Activated CD4-positive, CD25-positive, alpha-beta regulatory T cell (primary cell): ENCODE measurements at places on chromosomes 11 and 22.

GRCh38 chr22:21766691-21767462, 31.3 kb upstream of the YPEL1 start:
- no peak for DNase-seq

- DNase-seq, result no peak
Measured at GRCh38 chr22:50058061-50058905, at the start of gene TTLL8. TTLL8 (minus strand) TSS chr22:50058298.

GRCh38 chr11:44563711-44564110, 1.8 kb upstream of the CD82 start:
- DNase-seq, result no peak

- DNase-seq, result no peak
Measured at GRCh38 chr11:45960387-45961095, 38.1 kb downstream of the LARGE2 start.

GRCh38 chr11:17410606-17411379, 22.3 kb upstream of the KCNJ11 start:
- DNase-seq, result no peak

DNA sequence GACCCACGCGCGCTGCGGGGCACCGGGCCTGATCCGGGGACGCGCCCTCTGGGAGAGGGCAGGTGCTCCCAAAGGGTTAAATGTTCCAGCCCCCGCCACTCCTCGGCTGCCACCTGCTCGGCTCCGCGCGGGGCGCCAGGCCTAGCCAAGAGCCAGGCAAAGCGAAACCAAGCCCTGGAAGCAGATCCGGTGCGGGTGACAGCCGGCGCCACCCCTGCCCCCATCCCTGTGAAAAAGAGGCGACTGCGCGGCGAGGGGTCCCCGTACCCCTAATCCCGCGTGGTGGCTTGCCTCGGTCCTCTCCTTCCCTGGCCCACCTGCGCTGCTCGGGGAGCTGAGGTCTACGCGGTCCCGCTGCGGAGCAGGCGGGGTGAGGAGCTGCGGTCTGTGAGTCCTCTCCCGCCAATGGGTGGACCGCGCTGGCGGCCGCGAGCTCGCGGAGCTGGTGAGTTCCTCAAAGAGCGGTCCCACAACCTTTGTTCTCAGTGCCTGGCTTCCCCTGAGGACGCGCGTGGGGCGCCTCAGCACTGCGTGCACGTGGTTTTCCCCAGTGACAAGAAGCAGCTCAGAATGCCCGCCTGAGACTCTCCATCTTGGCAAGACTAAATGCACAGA, at the start of gene ME3:
Gene ME3, minus strand, starts transcription at position 610 of the 615 bp plus-strand sequence.
- peak; percentile 6 for DNase-seq

- peak; percentile 13 for DNase-seq
Measured at GRCh38 chr11:44950625-44951476, at the start of gene TP53I11. TP53I11 (minus strand) TSS chr11:44950883; CDS start chr11:44938335, 12,548 bp downstream.

- DNase-seq, result no peak
Measured at GRCh38 chr11:92340839-92341238, 116.2 kb downstream of the FAT3 start.

DNA sequence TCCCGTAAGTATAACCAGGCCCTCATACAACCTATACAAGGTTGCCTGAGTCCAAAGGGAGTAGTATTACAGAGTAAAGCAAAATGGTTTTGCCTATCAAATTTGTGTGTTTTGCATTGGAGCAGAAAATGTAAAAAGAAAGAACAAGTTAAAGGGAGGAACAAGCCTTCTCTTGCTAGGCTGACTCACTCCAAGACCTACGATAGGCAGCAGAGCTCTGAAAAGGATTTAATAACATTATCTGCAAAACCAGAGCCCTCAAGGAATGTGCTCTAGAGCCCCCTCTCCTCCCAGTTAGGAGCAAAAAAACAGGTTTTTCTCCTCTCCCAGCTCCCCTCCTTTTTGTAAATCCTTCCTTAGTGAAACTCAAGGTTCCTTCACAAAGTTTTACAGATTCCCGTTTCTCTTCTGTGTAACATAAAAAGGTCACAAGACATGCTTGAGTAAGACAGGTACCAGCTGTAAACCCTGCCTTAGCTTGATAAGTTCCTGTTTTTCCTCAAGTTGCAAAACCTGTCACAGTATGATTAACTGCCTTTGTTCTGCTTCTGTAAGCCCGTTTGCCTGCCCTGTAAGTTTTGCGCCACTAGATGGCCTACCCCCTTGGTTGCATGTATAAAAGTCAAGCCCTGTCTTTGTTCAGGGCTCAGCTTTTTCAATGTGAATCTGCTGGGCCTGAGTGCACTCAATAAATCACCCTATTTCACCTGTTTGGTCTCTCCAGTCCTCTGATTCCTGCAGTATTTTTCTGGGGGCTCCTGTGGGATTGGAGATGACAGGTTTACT, 498.2 kb downstream of the KCNA4 start:
- no peak for DNase-seq

GRCh38 chr11:9574622-9575259, 1.3 kb downstream of the WEE1 start:
- DNase-seq, result no peak

DNA sequence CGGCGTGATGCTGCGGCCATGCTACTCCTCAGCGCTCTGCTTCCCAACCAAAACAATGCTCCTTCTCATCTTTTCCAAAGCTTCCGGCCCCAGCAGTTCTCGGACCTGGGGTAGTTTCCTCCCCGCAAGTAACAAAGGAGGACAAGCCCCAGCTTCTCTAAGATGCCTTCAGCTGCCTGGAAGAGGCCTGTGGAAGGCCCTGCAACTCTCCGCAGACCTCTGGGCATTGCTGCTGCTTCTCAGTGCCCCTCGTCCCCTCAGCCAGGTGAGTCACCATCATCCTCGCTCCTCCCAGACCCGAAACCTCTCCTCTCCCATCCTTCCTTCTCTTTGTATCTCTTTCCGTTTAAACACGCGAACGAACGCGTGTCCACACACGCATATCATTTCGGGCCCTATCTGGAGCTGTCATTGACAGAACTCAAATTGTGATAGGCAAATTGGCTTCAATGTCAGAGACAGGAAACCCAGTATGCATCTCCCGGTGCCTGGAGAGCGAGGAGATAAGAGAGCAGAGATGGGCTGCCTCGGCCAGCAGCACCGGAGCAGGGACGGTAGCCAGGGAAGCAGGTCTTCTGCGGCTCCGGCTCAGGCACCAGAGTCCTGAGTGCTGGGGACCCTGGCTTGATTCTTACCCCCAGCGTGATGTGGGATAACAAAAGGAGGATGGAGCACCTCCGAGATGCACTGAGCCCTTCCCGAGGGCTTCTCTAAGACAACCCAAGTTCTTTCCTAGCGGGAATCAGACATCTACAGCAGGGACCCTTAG, 22.0 kb upstream of the JAM3 start:
- DNase-seq, result no peak

- no peak for DNase-seq
Measured at GRCh38 chr22:20756846-20757245, 17.1 kb upstream of the SERPIND1 start.

- DNase-seq, result no peak
Measured at GRCh38 chr11:126281666-126282175, 1.2 kb upstream of the TIRAP start.

GRCh38 chr11:78429660-78430059, 12.0 kb upstream of the GAB2 start:
- no peak for DNase-seq

DNA sequence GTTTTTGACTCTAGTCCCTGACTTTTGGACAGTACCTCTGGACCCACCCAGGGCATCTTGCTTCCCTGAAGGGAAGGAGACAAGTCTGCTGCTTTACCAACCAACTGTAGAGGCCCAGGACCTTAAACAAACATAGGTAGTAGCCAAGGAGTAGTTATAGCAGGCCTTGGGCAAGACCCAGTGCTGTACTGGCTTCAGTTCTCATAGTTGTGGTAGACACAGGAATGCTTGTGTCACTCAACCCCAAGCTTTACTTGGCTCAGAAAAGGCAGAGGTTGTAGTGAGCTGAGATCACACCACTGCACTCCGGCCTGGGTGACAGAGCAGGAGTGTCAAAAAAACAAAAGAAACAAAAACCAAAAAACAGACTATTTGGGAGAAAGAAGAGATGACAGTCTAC, 21.3 kb upstream of the OR52M1 start:
- DNase-seq, result no peak

- no peak for DNase-seq
Measured at GRCh38 chr11:69860796-69861445, 41.7 kb upstream of the FGF3 start.

GRCh38 chr11:118883004-118883367, 706 bp upstream of the CXCR5 start:
- no peak for DNase-seq

DNA sequence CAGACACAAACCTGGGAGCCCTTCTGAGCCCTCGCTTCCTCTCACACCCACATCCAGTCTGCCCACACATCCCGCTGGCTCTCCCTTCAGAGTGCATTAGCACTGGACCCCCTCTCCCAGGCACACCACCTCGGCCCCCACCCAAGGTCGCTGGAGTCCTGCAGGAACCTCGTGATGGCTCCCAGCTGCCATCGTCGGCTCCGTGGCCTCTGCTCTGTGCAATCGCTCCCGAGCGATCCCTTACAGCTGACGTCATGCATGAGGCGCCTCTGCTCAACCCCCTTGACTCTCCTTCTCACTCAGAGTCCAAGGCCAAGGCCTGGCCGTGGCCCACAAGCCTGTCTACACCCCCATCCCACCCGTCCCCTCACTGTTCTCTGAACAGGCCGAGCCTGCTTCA, 183.9 kb downstream of the EFCAB6 start:
- no peak for DNase-seq

- DNase-seq, result no peak
Measured at GRCh38 chr22:20852076-20852475, 6.5 kb downstream of the PI4KA start.

DNA sequence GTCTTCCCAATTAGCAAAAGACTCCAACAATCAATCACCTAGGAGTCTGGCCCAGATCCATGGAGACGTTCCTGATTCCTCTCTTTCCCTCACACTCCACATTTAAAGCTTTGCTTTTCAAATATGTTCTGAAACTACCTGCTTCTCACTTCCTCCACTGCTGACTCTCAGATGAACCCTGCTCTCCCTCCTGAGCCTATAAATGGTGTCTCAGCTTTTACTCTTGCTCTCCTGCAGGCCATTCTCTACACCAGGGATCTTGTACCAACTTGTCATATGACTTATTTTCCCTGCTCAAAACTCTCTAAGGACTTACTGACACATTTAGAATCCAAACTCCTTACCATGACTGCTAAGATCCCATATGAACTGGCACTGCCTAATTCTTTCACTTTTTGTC, 138.4 kb upstream of the DDI1 start:
- no peak for DNase-seq

GRCh38 chr22:24186892-24187670, 5.8 kb downstream of the SUSD2 start:
- no peak for DNase-seq

GRCh38 chr11:61976813-61977475, 9.5 kb upstream of the FTH1 start:
- DNase-seq, result no peak

DNA sequence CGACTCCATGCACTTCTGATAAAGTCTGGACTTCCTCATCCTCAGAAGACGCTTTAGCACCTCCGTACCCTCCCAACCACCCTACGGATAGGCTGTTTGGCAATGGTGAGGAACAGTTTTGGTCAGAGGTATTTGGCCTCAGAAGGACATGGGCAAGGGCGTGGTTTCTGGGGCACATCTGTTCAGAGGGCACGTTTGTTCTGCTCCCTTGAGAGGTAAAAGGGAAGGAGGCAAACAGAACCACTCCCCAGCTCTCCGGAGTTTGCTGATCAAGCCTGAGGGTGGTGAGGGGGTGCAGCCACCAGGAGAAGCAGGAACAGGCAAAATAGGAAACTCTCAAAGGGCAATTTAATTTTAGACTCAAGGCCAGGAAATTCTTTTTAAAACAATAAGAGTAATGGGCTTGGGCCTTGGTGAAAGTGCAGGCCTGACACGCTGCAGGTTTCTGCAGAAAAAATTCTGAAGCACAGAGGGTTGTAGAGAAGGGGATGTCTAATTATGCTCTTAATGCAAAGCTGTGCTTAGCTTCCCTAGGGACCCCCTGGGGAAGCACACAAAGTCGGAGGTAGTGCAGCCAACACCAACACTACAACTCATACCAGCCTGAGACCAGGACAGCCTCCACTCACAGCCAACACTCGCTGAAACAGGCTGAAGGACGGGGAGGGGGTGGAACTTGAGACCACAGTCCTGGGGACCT, 23.3 kb downstream of the ETS1 start:
- DNase-seq, result no peak

DNA sequence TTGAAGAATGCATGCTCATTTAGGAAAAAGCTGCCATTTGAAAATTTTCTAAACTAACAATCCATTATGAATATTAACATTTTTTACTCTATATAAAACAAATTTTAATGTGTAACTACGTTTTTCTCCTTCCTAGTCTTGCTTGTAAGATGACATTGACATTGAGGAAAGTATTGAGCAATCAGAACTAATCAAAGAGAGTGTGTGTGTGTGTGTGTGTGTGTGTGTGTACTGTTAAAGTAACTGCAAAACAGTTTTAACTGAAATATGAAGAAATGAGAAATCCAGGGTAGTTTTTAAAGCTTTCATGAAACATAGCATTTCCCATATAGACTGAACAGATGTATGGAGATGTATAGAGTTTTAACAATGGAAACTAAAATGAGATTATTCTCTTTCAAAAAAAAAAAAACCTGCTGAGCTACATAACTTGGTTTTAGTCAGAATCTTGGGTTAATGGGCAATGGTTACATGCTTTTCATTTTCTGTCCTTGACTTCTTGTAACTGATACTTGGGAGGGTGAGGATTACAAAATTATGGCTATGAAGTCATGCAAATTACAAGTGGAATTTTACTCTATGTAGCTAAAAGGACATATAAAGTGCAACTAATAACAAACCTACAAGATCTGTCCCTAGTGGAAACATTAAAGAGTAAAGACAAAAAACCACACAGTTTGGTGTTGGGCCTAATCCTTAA, 2.0 kb downstream of the PDGFD start:
- no peak for DNase-seq

- no peak for DNase-seq
Measured at GRCh38 chr11:126146454-126147192, 64.8 kb downstream of the RPUSD4 start.

- DNase-seq, result no peak
Measured at GRCh38 chr11:67484847-67485311, 2.1 kb downstream of the AIP start.

DNA sequence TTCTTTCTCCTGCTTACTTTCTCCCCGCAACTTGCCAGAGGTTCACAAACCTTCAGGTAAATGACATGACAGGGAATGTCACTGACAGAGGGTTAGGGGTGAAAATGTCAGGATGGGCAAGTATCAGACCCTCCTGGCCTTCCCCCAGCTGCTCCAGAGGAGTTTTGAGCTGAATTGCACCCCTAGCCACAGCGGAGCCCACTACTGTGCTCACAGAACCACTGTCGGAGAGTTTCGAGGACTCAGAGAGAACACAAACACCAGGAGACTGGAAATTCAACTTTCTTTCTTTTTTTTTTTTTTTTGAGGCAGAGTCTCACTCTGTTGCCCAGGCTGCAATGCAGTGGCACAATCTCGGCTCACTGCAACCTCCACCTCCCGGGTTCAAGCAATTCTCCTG, 21.5 kb upstream of the P2RY2 start:
- DNase-seq, result no peak

GRCh38 chr11:133181066-133181465, 351.2 kb downstream of the OPCML start:
- no peak for DNase-seq
